ENCODE measurements at places on chromosomes 13 and 19.

- DNase-seq = no peak
Observed at GRCh38 chr13:111187960-111188541, 72.9 kb downstream of the ARHGEF7 start.

GRCh38 chr13:40598569-40598968 lies 67.9 kb downstream of the FOXO1 start:
- no peak for DNase-seq

DNA sequence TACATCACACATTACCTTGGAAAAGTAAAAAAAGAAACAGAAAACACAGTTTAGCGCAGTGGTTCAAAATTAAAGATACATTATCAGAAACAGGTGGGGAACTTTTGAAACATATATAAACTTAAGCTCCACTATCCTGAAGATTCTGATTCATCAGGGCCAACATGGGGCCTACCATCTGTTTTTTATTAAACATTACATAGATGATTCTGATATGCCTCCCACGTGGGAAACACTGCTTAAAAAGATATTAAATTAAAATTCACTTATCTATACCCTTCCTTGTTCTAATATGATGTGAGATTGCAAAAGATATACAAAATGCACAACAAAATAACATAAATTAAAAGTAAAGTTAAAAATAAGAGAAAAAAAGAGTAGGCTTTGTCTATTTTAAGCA lies 125.0 kb downstream of the VWA8 start:
- DNase-seq = no peak

DNA sequence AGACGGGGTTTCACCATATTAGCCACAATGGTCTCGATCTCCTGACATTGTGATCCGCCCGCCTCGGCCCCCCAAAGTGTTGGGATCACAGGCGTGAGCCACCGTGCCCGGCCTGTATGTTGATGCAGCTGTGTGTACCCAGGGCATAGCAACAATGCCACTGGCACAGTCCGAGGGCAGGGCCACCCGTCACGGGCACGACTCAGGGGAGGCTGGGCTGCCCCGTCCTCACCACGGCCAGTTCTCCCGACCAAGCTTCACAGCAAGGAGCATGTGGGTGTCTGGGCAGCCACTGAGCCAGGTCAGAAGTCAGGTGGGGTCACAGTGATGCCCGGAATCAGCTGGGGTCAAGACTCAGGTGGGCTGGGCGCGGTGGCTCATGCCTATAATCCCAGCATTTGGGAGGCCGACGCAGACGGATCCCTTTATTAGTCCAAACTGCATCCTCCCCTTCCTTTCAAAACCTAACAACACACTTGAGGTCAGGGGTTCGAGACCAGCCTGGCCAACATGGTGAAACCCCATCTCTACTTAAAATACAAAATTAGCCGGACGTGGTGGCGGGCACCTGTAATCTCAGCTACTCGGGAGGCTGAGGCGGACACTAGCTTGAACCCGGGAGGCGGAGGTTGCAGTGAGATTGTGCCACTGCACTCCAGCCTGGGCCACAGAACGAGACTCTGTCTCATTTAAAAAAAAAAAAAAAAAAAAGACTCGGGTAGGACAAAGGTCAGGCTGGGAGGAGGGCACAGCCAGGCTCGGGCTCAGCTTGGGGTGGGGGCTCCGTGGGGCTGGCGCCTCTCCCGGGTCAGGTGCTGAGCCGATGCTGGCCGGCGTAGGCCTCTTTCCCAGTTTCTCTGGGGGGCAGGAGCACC lies 1.2 kb upstream of the CDC34 start:
- DNase-seq = no peak

GRCh38 chr13:48163061-48163460 lies 68.2 kb upstream of the MED4 start:
- no peak for DNase-seq

- DNase-seq = no peak
Observed at GRCh38 chr13:23868521-23868920, 20.7 kb downstream of the MIPEP start.

- no peak for DNase-seq
Observed at GRCh38 chr19:3404324-3405260, 38.2 kb downstream of the NFIC start.

GRCh38 chr19:11254666-11255065 lies 7.7 kb downstream of the DOCK6 start:
- no peak for DNase-seq

DNA sequence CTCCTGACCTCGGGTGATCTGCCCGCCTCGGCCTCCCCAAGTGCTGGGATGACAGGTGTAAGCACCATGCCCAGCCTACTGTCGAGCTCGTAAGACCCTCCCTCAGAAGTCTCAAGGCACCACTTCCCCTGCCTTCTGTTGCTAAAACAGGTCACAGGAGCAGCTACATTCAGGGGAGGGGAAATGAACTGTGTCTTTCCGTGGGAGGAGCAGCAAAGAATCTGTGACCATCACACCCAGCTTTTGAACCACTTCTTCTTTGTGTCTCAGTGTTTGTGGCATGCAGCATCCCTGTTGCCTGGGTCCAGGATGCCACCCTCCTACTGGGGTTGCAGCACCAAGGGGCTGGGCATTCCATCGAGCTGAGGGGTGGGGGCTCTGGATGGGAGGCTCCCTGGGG lies 7.7 kb upstream of the CSNK1G2 start:
- DNase-seq = no peak

GRCh38 chr19:6274756-6275155 lies 5.0 kb downstream of the MLLT1 start:
- no peak for DNase-seq

Measured in cerebellar nuclear complex (tissue), 1 donor.